ENCODE measurements at places on chromosomes 13 and 19.

DNA sequence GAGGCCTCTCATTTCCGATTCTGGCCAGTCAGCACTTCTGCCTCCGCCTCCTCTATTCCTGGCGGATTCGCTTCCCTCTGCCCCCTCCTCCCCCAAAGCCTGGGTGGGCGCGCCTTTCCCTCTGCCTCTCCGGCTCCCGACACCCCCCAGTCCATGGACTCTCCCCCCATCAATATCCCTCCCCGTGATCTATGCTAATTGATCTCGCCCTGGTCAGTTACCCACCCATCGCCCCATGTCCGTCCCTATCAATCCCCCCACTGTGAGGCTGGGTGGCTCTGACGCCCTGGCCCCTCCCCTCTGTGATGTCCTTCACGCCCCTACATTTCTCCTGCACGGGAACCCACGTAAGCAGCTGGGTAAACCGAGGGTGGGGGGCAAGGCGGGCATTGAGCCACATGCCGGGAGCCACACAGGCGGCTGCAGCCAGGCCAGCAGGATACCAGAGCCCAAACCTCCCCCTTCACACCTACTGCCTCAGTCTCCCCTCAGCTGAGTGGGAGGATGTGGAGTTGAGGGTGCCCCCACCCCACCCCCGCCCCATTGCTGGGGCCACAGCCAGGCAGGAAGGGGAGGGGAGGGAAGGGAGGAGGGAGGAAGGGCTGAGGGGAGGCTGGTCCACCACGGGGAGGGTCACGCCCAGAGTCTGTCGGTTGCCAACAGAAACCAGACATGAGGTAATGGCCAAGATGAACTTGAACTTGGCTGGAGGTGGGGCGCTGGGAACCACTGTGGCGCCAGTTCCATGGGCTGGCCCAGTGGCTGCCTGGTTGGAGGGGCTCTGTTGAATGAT, 21.0 kb downstream of the SMIM24 start:
- DNase-seq, result no peak

DNA sequence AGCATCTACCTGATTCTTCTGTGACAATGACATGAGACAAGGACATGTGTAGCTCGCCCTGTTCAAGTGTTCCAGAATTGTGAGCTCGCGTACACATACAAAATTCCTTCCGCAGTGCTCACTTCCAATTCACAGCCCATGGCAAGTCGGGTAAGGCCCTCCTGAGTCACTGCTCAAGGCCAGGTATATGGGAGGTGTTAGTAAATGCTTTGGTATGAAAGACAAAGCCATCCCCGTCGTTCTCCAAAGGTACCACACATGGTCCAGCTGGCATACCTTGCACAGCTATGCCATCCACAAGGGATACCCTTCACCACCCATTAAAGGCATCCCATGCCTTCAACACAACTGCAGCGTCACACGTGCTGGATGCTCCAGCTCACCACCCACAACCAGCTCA, 4.4 kb upstream of the ELL start:
- DNase-seq, result no peak

DNA sequence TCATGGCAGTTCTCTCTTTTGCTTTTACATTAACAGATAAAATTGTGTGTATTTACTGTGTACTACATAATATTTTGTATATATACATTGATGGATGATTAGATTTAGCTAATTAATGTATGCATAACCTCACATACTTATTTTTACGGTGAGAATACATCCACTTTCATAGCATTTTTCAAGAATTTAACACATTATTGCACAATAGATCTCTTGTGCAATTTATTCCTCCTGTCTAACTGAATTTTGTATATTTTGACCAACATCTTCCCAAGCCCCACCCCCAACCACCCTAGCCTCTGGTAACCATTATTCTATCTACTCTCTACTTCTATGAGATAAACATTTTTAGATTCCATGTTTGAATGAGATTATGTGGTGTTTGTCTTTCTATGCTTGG, 194.7 kb downstream of the RBM26 start:
- no peak for DNase-seq

- DNase-seq, result no peak
These were observed 29.0 kb upstream of the SLITRK6 start for GRCh38 chr13:85828094-85828684.

DNA sequence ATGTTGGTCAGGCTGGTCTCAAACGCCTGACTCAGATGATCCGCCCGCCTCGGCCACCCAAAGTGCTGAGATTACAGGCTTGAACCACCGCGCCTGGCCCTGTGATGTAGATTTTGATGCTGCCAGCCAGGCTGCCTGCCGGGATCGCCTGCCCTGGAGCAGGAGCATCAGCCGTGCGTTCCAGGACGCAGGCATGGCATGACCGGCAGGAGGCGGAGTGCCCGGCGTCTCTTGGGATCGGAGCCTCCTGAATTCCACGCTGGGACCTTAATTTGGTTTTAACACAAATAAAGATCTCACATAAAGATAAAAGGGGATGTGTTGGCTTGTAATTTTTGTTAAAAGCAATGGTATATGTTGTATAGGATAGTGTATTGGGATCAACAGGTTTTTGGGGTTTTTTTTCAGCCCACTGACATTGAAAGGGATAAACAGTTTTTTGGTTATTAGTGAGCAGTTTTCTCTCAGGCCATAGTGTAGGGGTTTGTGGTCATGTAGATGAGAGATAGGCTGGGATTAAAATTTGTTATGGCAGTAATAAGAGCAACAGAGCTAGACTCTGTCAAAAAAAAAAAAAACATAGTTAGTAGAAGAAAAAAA, 1406.4 kb downstream of the UQCRFS1 start:
- DNase-seq, result no peak

DNA sequence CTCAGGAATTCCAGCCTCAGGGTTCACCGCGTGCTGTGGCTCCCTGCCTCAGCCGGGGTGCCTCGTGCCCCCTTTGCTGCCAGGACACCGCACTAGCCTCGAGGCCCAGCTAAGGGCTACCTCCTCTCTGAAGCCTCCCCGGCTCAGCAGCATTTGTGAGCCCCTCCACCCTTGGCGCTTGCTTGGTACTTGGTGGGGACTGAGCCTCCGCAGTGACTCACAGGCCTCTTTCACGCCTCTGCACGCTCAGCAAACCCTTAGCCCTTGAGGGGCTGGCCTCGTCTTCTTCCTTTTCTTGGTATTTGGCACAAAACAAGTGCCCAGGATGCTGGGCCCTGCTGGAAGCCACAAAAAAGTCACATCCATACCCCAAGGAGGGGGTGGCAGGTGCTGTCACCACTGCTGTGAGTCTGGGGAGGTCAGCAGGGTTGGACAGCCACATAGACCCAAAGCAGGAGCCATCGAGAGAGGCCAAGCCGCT, 85.4 kb upstream of the TM9SF2 start:
- DNase-seq, result no peak

DNA sequence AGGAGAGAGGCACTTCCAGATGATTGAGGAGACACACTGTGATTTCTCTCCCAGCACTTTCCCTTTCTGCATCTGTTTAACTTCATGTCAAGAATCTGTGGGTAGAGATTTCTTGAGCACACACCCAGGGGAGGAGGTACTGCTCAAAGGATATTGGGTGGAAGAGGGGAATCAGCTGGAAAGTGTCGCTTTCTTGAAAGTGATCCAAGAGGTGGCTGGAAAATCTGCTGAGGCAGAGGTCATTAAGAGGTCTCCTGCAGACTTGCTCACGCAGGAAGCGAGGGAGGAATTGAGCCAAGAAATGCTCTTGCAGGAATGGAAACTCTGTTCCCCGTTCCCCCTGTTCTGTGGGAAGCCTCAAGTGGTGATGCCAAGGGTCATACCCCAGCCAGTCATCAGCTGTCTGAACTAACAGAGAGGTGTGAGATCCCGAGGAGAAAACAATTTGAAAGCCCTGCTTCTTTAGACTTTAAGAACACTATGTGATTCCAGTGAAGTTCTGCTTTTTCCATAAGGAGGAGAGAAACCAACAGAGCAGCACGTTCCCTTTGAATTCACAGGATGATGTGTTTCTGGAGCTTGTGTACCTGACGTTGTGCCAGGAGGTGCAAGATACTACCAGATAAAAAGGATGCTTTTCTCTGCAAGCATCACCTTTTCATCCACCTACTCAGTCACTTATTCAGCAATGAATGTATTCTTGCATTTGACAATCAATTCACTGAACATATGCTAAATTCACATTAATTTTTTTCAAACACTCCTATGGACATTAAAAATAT, 163.4 kb upstream of the GPR12 start:
- DNase-seq, result no peak

GRCh38 chr13:106714271-106714982, 146.5 kb upstream of the ARGLU1 start:
- DNase-seq, result no peak

- DNase-seq, result peak; percentile 7
These were observed 366 bp upstream of the KL start for GRCh38 chr13:33015791-33016323.

DNA sequence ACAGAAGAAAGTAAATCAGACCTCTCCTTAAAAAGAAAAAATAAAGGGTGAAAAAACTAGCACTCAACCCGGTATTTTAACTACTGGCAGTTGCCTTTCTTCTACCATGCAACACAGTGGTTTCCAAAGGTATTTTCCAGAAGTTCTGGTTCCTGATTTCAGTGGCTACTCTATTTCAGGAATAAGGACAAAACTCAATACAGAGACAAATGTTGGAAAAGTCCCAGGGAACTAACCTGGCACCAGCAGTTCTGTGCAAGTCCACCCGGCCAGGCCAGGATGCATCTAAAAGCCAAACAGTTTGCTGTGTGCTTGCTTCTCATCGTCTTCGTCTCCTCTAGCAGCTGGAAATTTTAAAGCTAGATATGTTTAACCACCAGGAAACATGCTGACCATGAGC, 52.5 kb downstream of the FOXO1 start:
- DNase-seq, result no peak

GRCh38 chr13:89920461-89920860, 1427.0 kb upstream of the MIR17HG start:
- no peak for DNase-seq

GRCh38 chr19:29663861-29664752, 1.2 kb upstream of the PLEKHF1 start:
- no peak for DNase-seq

DNA sequence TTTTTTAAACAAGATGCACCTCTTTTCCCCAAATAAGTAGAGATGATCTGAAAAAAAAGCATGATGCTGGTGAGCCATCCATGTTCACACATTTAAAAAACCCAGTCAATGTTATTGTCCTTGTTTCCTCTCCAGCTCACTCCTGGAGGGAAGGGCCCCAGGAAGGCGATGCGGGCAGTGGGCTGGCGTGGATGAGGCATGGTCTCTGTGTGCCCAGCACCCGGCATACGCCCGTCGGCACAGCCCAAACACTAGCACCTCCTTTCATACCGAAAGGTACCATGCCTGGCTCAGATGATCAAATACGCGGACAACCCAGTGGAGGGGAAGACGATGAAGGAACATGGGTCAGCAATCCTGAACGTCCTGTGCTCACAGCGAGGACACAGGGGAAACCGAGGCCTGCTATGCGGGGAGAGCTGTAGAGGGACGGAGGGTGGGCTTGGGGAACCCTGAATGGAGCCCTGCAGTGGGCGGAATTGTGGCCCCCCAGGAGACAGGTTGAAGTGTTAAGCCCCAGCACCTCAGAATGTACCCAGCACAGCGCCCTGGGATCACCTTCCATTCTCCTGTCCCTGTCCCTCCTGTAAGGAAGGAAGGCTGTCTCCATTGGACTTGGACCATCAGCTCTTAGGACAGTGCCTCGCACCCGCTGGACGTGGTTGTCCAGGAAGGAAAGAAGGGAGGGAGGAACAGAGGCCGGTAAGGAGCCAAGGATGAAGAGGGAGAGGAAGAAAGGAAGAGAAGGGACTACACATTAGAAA, 49.4 kb downstream of the SOX1 start:
- no peak for DNase-seq

GRCh38 chr13:110280231-110280813, 26.6 kb downstream of the COL4A1 start:
- no peak for DNase-seq

DNA sequence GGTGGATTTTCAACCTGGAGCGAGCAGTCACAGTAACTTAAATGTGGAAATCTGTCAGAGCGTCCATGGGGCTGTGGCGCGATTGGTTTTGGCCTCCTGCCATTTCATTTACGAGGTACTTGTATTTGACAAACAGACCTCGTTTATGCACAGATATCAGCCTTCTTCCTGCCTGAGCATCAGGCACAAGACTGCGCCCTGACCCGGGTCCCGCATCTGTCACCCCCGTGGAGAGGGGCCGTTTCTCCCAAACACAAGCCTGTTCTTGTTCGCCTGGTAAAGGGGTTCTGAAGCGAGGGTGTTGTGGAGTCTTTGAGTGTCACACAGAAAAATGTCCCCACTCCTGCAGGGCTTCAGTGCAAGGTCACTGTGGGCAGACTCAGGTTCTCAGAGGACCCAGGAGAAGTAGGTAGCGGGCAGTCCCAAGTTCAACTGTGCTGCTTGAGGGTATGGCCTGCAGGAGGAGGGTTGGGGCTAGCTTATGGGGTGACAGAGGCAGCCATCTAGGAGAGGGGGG, 202.3 kb downstream of the URI1 start:
- DNase-seq, result no peak

DNA sequence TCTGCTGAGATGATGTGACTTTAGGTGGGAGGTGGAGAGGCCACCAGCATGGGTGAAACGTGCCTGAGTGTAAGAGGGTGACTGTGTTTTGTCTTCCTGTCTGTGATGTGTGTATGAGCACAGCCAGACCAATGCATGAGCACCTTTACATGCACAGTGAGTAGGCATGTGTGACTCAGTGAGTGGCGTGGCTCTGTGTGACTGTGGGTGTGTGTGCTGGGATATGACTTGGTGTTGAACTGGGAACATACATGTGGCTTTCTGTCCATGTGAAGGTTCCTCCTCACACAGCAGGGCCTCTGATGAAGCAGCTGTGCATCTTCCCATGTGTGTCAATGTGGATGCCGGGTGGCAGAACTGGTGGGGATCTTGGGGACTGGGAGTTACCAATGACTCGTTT, 19.9 kb upstream of the LGALS13 start:
- DNase-seq, result peak; percentile 50

- DNase-seq, result peak; percentile 20
These were observed 65.4 kb upstream of the WDFY2 start for GRCh38 chr13:51518827-51519226.

- DNase-seq, result no peak
These were observed 44.9 kb downstream of the ZNF823 start for GRCh38 chr19:11693505-11694499.

GRCh38 chr19:16094360-16095070, 17.2 kb upstream of the RAB8A start:
- DNase-seq, result no peak

DNA sequence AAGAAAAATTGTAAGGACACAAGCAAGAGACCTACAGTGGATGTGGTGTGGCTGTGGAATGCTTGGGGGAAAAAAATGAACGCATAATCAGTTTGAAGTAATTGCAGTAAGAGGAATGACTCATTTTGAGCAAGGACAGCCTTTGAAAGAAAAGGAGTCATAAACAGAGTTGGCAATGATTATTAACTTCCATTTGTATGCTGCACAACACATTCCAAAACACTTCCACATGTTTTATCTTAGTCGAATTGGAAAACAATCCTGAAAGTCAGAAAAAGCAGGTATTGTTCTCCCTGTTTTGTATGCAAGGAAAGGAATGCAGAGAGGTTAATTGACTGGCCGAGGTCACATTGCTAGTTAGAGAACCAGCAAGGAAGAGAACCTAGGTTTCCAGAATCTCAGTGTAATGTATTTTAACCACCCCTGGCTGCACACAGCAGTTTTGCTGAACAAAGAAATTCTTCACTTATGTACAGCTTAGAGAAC, 630.0 kb upstream of the MIR17HG start:
- no peak for DNase-seq
